ENCODE measurements at places on chromosomes 4 and X. TPM values are rescaled to one million over a fixed set of nuclear protein-coding genes. Genes with fewer than 3 reads are reported as not detected.

The RBM41 gene
- total RNA-seq, result 10.1 TPM

The SMPX gene
- not detected for total RNA-seq

The DGAT2L6 gene
- not detected for total RNA-seq

The RAB40AL gene
- total RNA-seq, result 0.24 TPM

The EXOC1L gene
- not detected for total RNA-seq

The SH2D1A gene
- total RNA-seq, result not detected

The ADH7 gene
- total RNA-seq, result not detected

The PNMA6E gene
- 0.05 TPM for total RNA-seq

The DUSP21 gene
- not detected for total RNA-seq

The SPINK2 gene
- not detected for total RNA-seq

The CITED1 gene
- 1.8 TPM for total RNA-seq

The USP51 gene
- total RNA-seq, result 0.57 TPM

The CDX4 gene
- total RNA-seq, result not detected

The XKRX gene
- 0.24 TPM for total RNA-seq

The MAGEE2 gene
- total RNA-seq, result not detected

The GSX2 gene
- not detected for total RNA-seq

The GLUD2 gene
- 3.1 TPM for total RNA-seq

The SRPX gene
- 6.1 TPM for total RNA-seq

The CPXCR1 gene
- total RNA-seq, result not detected

The SLC49A3 gene
- 0.15 TPM for total RNA-seq

The QRFPR gene
- total RNA-seq, result not detected

The ARX gene
- total RNA-seq, result 0.58 TPM

The SPIN3 gene
- 7.5 TPM for total RNA-seq

The MAGEA2 gene
- 0.13 TPM for total RNA-seq

The TMEM31 gene
- total RNA-seq, result not detected

The PAGE5 gene
- not detected for total RNA-seq

The SPANXD gene
- total RNA-seq, result not detected

The TMSB15B gene
- total RNA-seq, result 6.3 TPM

The TGIF2LX gene
- total RNA-seq, result not detected

Measured in A549 treated with CORT108297 at 1 μM for 4 hours (cell line).